Skin of body (tissue), 3 donors: ENCODE measurements at places on chromosomes 13 and 19.
A peak's percentile ranks its signal among the peaks of the same experiment; 100 is the strongest.

DNA sequence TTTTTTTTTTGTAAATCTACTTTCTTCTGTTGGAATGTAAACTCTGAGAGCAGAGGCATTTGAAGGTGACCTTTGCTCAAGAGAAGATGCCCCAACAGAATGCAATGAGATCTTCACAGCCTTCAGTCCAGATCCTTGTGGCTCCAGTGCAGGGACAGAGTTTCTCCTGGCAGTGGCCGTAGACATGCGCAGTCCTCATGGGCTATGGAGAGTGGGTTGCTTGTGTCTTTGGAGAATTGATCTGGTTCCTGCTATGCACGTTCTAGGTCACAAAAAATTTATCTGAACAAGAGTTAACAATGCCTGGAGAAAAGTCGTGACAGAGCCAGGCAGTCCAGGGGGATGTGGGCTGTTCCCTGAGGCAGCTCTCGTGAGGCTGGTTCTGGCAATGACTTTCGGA is 30.1 kb downstream of the TMEM255B start:
- no peak for DNase-seq

DNA sequence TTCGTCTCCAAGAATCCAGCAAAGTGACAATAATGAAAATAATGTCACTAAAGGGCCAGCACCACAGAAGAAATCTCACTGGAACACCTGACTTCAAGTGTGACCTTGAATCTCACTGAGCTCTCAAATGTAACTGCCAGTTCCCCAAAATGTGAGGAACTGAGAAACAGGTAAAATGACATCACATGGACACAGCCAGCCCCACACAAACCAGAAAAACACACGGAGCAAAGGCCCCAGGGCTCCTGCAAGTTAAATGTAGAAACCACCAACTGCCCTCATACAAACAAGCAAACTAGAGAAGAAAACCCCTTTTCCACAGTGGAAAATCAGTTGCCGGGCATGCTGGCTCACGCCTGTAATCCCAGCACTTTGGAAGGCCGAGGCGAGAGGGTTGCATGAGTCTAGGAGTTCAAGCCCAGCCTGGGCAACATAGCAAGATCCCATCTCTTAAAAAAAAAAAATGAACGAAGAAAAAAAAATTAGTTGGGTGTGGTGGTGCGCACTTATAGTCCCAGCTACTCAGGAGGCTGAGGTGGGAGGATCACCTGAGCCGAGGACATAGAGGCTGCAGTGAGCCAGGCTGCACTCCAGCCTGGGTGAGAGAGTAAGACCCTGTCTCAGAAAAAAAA is 8.7 kb upstream of the KANK2 start:
- DNase-seq: no peak

DNA sequence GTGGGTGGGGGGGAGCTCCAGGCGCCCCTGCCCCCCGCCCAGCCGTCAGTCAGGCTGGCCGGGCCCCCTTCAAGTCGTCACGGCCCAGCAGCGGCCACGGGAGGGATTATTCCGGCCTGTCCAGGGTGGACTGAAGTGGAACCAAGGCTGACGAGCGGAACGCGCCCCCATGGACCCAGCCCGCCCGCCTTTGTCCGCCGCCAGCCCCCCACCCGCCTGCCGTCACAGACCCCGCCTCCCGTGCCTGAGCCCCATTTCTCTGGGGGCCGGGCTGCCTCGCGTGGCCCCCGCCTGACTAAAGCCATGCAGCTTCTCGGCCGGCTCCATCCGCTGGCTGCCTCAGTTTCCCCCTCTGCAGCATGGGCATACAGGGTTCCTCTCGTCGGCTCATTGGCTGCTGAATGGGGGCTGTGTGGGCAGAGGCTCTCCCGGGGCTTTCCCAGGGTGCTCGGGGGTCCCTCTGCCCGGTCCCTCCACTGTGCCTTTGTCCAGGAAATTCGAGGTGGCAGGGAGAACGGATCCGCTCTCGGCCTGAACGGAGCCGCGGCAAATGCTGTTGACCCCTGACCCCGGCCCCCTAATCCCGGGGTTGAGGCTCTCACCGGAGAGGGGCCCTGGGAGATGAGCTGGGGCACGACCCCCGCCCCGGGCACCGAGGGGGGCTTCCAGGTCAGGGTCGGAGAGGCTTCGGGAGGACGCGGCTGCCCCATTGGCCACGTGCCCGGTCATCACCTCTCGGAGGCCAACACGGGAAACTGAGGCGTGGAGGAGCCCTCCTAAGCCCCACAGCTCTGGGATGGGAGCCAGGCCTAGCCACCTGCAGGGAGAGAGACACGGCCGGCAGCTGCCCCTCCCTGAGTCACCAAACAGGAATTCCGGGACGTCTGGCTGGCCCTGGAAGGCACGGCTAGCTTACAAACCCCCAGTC is 27.4 kb downstream of the EFNA2 start:
- no peak for DNase-seq

- DNase-seq: peak; percentile 99
These were observed 98.2 kb downstream of the OLFM4 start for GRCh38 chr13:53126841-53127245.

DNA sequence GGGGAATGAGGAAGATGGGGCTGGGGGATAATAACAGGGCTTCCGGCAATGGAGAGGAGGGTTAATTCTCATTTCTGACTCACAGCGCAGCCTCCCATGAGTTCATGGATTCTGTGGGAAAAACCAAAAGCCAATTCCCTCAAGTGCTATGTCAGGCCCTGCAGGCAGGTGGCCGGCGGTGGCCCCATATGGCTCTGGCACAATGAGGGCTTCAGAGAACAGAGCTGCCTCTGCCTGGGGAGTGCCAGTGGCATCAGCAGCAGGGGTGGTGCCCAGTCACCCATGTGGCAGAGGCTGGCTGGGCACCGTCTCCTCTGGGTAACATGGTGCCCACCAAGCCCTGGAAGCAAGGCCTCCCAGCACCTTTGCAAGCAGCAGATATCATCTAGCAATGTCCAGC is 69.1 kb downstream of the ALOX5AP start:
- DNase-seq: no peak

- DNase-seq: no peak
These were observed at the start of gene COMP for GRCh38 chr19:18790566-18791314. Gene COMP, minus strand, starts transcription at chr19:18791305. Its CDS starts 36 bp downstream, at chr19:18791269.

- DNase-seq: no peak
These were observed 5.3 kb upstream of the GPR183 start for GRCh38 chr13:99312493-99312883.

DNA sequence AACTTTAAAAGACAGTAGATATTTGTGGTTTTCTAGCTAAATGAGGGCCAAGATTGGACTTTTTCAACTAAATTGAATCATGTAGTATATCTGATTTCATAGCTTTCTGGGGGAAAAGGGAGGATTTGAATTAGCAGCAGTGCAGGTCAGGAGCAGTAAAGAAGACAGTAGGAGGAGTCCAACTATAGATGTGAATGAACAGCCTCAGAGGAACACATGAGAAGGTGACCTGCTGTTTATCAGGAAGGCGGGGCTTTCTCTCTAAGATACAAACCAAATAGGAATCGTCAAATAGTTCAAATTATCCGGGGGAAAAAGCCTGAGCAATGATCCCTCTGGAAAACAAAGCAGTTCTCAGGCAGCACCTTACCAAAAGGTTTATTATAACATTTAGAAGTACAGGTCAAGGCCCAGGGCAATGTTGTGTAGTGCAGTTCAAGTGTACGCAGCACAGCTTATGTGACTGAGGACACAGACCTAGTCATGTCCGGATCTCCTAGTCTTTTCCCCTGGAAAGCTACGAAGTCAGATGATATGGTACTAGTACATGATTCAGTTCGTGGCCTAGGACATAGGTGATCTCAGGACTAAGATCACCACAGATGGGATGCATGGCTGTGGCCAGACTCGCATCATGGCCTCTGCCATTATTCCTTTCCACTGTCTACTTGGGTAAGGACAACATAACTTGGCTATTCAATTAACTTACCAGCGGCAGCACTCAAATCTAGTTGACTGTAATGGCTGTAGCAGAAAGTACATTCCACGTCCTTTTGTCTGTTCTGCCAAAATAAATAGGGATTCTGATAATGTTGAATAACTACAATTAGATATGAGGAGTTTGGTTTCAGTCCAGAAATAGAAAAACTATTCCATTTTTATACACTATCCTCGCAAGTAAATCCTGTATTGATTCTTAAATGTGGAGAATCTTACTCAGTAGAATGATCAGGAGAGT is 40.3 kb downstream of the MPHOSPH8 start:
- DNase-seq: no peak

DNA sequence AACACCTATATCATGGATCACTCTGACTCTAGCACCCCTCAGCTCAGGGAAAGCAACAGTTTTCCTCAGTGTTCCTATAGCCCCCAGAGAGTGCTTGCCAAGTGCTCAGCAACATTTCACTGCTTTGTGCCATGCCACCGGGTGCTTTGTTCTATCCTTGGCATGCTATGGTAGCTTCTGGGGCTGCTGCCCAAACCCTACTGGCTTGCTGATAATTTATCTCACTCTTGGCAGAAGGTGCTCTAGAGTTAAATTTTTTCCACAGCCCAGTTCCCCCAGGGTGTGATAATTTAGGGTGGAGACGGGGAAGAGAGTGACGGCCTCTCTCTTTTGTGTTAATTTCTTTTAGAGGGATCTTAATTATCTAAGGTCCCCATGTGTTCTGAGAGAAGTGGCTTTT is 12.6 kb upstream of the CSNK1A1L start:
- DNase-seq: no peak

GRCh38 chr13:112893207-112893569 is 75.8 kb upstream of the MCF2L start:
- no peak for DNase-seq

DNA sequence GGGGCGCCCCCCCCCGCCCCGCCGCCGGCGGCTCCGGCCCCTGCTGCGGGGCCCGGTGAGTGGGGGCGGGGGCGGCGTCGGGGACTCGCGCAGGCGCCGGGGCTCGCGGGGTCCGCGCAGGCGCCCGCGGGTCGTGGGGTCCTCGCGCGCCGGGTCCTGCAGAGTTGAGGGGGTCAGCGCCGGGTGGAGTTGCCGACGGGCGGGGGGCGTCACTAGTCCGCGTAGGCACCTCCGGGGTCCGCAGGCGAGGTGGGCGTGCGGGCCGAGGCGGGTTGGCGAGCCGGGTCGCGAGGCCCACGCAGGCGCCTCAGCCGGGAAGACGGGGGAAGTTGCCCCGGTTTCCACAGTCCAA is 365 bp downstream of the PPP6R1 start:
- DNase-seq: no peak

DNA sequence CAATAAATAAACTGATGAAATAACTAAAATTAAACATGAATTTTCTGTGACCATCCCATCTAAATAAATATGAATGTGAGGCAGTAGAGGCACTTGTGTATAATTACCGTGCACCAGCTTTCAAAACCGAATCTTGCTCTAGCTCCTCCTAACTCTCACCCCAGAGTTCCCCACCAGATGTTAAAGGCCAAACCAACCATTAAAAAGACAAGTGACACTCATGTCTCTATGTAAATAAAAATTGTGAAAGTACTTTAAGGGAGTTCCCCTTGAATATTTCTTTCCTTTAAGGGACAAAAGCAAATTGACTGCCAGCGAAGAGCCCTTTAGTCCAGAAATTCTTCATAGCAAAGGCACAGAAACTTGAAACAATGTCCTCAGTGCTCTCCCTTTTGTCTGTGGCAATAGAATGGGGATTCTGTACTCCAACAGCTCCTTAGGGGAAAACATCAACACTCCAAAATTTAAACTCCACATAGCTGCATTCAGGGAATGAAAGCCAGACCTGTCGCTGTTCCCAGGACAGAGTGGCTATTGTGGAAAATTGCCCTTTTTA is 101.7 kb upstream of the SOX21 start:
- DNase-seq: no peak

- no peak for DNase-seq
These were observed 1375.6 kb downstream of the EFNB2 start for GRCh38 chr13:105159841-105160240.

- DNase-seq: peak; percentile 19
These were observed 118.7 kb downstream of the POSTN start for GRCh38 chr13:37479916-37480315.

DNA sequence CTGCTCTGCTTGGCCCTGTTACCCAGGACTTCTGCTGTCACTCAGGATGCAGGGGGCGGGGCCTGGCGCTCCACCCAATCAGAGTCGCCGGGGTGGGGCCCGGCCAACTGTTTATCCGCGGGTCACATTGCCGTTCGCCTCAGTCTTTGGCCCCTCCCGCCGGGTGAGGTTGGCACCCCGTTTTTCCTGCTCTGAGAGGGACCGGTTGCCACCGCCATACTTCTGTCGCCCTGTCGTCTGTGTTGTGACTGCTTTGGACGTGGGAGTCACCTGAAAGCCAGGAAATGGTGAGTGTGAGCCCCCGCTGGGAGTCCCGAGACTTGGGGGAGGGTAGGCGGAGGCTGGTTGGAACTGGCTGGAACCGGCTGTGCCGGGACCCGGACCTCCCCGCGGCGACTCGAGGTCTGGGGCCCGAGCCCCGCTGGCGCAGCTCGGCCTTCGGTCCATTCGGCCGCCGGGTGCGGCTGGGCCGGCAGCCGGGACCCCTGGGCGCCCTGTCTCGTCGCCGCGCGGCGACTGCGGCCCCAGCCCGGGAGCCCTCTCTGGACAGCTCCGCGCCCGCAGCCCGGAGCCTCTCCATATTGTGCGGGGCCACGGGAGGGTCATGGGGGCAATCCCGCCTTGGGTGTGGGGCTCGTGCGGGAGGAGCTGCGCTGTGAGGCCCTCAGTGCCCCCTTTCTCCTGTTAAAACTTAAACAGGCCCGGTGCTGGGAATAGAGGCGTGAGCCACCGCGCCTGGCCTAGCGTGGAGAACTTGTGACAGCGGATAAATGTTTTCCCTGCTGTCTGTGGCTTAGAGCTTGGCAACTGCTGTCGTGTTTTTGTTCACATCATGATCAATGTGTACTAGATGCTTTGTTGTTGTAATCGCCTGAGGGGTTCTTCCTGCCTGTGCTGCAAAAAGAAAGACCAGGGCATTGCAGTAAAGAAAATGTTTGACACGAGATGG is at the start of gene ZNF844:
TSS of gene ZNF844 (plus strand) at position 142 of the 949 bp plus-strand sequence. CDS start at position 285, 143 bp downstream.
- peak; percentile 83 for DNase-seq

GRCh38 chr13:20714563-20715329 is 11.2 kb downstream of the IL17D start:
- DNase-seq: peak; percentile 94

GRCh38 chr19:2444251-2445002 is 12.3 kb downstream of the LMNB2 start:
- no peak for DNase-seq
